Stimulated activated CD8-positive, alpha-beta memory T cell treated with anti-CD3 and anti-CD28 coated beads, Interleukin-15, amount 100 ng/mL, for 1 hour (primary cell): ENCODE measurements at places on chromosomes 11 and 22.

GRCh38 chr22:43436868-43437267 is 25.1 kb downstream of the MPPED1 start:
- DNase-seq = no peak

GRCh38 chr11:102465696-102466095 is 13.1 kb upstream of the TMEM123 start:
- no peak for DNase-seq

DNA sequence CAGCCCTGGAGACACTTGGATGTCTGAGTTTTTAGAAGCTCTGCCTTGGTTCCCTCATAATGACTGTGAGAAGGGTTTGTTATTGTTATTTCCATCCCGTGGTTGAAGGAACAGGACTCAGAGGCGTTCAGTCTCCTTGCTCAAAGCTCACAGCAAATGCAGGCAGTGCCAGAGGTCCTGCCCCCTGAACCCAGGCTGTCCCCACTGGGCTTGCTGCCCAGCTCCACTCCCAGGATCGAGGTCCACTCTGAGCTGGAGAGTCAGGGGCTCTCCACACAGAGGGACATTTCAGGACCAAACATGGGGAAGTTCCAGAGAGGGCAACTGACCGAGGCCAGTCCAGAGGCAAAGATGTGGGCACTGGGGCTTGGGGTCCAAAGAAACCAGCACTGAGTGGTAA is 14.8 kb downstream of the FGF4 start:
- no peak for DNase-seq

DNA sequence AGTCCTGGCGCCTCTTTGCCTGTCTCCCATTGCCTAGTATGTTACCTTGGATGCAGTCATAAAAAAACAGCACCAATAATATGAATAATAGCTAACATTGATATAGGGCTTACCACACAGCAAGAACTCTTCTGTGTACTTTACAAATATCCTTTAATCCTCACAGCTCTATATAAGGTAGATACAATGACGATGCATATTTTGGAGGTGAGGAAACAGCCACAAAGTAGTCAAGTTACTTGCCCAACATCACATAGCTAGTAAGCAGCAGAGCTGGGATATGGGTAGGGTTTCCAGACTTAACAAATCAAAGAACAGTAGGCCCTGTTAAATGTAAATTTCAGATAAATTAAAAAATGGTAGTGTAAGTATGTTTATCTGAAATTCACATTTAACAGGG is 128.8 kb downstream of the ST3GAL4 start:
- DNase-seq = no peak

DNA sequence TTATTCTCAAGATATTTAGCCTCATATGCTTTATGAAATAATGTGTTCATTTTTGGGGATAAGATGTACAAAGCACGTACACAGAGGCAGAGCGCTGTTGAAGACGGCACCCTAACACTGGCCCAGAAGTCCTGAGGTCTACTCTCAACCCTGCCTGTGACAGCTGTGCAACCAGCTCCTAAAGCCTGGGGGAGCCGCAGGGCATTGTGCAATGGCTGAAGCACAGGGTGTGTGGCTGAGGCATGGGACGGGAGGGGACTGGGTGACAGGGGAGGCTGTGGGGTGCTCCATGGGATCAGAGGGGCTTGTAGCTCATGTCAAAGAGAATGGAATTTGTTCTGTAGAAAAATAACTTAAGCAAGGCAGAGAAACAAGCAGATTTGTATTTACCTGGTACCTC is 27.7 kb downstream of the FAM227A start:
- DNase-seq = no peak

DNA sequence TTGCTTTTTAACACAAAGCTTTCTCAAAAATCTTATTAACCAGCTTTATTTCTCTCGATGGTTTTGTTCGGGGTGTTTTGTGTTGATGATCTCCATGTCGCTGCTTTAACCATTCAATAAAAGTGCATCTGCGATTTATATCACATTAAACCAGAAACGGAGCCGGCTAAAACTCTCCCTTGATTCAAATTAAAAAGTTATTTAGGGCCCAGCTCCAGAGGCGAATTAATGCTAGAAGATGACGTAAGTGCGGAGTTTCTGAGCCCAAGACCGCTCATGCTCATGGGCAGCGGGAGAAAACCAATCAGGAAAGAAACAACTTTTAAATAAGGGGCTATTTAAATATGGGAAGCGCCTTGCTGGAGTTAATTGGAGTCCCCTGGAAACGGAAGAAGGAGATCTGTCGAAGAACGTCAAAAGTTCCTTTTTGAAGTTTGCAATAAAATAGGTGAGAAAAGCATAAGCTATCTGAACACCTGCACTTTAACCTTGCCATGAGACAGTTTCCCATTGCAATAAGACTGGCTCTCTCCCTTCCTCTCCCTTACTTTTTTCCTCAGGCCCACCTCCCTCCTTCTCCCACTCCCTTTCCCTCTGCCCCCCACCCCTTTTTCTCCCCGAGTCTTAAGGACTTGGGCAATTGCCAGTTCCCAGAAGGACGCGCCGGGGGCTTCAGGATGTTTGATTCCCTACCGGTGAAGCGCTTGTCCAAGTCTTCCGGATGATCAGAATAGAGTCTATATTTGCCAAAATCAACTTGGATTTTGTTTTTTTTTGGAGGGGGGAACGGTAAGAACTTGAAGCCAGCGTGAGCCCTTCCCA is 1.9 kb upstream of the DBX1 start:
- no peak for DNase-seq

DNA sequence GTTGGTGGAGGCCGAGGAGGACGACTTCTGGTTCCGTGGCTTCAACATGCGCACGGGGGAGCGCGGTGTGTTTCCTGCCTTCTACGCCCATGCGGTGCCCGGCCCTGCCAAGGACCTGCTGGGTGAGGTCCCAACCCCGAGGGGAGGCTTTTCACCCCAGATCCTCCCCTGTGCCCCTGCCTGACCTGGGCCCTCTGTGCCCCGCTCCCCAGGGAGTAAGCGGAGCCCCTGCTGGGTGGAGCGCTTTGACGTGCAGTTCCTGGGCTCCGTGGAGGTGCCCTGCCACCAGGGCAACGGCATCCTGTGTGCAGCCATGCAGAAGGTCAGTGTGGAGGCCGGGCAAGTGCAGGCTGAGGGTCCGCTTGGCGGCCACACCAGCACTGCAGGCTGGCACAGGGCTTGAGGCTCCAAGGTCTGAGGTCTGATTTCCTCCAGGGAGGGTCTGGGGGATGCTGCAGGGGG is 5.1 kb downstream of the MAPK8IP2 start:
- no peak for DNase-seq

DNA sequence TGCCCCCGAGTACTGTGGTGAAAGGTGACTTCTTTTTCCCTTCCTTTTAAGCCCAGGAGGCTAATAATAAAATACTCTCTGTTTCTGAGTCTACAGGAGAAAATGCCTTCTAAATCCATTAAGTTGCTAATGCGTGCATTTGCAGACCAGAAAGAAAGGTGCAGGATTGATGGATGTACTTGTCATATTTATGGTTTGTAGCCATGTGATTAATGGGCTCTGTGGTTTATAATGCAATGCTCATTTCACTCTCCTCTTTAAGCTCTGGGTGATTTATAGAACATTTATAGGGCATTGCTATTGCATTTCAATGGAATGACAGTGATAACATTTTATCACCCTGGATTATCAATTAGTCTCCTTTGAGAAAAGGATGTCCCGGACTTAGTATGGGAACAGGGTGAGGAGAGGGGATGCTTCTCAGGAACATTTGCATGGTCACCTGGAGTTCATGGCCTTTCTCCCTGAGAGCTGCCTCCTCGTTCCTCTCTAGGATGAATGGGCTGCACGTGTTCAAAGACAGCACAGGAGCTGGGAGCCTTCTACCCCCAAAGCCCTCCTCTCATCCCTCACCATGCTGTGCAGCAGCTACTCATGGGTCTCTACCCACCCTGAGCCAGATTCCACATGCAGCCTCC is 82.8 kb upstream of the HMGXB4 start:
- DNase-seq = no peak

DNA sequence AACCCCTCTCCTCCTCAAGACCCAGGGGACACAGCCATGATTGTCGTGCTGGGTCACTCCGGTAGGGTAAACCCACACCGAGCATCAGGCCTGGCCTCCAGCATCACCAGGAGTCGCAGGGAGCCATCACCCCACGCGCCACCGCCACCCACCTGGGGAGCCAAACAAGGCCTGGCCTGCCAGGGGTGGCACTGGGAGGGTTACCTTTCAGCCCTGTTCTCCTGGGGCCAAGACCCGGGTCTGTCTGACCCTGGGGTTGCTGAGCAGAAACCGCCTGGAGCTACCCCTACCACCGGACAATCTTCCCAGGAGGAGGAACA is 39.3 kb upstream of the NNMT start:
- no peak for DNase-seq

- DNase-seq = no peak
Measured at GRCh38 chr11:17593466-17594245, 46.6 kb downstream of the OTOG start.

DNA sequence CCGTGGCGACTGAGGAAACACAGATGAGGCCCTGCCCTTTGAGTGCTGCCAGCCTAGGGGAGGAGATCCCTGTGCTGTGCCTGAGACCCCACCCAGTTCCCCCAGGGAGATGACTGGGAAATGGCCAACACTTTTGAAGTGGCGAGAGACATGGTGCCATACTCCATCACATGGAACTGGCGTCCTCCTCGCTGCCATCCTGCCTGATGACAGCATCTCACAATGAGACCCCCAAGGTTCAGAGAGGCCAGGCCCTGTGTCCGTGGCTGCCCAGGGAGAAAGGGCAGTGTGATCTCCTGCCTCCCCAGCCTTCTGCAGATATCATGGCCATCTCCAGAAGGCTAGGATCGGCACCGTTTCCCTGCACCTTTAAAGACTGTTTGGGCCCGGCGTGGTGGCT is 31.1 kb downstream of the FAM83F start:
- no peak for DNase-seq

DNA sequence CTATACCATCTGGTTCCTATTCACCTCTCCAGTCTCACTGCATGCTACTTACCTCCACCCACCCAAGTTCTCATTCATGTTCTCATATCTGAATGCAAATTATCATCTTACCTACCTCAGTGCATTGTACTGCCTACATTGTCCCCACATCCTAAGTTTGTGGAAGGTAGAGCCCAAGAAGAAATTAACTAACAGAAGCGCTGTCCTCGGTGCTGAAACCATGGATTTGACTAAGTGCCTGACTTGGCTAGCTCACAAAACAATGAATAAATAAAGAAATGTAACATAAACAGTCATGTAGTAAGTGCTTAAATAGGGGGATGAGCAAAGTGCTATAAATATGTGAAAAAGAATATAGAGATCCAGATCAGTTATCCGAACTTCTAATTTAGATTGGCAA is 63.2 kb downstream of the GRIA4 start:
- DNase-seq = no peak

GRCh38 chr11:34671946-34672345 is 51.1 kb downstream of the EHF start:
- DNase-seq = no peak

- DNase-seq = no peak
Measured at GRCh38 chr11:3890806-3891205, 35.3 kb downstream of the STIM1 start.

DNA sequence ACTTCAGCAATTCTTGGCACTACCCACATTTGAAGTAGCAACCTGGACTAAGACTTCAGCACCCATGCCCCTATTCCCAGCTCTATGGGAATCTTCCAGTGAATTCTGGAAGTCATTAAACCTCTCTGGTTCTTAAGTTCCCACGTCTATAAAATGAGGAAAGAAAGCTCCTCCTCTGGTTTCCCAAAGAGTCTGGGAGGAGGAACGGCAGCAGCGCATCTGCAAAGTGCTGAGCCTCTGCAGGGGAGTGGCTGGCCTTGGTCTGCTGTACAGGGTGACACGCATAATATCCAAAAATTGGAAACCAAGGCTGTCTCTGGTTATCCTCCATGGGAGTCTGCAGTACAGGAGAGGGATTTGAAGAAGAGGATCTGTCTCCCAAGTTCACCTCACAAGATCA is 73.6 kb upstream of the TP53I11 start:
- DNase-seq = no peak

DNA sequence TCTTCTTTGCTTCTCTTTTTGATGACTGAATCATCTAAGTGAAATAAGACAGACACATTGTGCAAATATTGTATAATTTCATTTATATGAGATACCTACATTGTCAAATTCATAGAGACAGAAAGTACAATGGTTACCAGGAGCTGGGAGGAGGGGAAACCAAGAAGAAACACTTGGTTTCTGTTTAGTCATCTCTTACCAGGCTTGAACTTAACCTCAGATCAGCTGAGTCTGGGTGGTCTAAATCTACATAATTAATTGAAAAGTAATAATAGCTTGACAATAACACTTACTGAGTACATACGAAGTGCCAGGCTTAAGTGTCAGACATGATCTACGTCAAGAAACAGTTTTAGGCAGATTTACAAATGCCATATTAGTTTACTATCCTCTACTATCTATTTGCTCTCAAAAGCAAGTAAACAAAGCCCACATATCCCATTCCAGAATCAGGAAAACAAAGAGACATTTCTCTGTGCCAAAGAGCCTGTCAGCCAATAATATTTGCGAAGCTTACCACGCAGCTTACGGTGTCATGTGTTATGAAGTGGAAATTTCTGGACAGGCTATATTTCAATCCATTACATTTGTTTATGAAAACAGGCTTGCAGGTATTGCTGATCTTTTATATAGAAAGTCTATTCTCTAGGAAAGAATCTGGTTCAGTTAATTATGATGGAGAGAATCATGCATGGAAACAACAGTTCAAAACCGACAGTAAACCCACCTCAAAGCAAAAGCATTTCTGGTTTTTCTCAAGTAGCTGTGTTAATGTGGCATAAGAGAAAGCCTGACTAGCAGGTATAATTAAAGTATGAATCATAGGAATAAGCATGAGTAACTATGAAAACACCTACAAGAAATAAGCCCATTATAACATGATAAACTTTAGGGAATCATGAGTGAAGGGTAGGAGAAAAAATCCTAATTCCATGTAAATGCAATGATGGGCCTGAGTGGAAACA is 2.7 kb upstream of the ARHGAP42 start:
- DNase-seq = no peak

- no peak for DNase-seq
Measured at GRCh38 chr11:57410287-57410686, 16.6 kb downstream of the SLC43A3 start.

GRCh38 chr11:127693686-127694085 is 693.1 kb upstream of the KIRREL3 start:
- no peak for DNase-seq

GRCh38 chr11:2443881-2444820 is at the start of gene TRPM5:
TRPM5 (minus strand) TSS chr11:2444514; CDS start chr11:2423036, 21,478 bp downstream.
- DNase-seq = peak; percentile 61

DNA sequence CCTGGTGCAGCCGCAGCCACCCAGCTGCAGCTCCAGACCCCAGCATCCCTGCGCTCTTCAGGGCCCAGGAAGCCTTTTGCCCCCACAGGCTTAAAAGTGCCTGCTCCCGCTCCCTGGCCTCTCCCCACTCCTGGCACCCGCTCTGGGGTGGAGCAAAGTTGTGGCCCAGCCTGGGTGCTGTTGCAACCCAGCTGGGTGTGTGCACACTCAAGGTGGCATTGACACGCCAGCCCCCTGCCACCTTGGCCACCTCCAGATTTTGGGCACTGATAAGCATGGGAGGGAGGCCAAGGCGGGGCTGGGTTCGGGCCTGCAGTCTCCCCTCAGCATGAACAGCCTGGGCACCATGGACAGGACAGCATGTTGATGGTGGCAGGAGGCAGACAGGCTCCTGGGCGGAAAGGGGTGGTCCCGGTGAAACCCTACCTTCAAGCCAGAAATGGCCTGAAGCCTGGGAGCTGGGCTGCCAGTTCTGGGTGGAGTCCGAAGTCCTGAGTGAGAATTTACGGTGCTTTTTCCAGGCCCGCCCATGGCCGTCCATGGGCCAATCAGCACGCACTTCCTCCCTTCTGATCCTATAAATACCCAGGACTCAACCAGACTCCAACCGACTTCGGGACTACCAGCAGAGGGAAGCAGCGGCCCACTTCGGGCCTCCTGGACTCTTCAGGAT is 23.6 kb upstream of the RNASEH2C start:
- DNase-seq = no peak

GRCh38 chr11:58965246-58965985 is 26.1 kb downstream of the GLYATL1 start:
- DNase-seq = no peak
